Glutamatergic neuron (in vitro differentiated cells): ENCODE measurements at places on chromosomes 12 and 14. TPM values are rescaled to one million over a fixed set of nuclear protein-coding genes. Genes with fewer than 3 reads are reported as not detected.

STAT6 gene
- 34.4 TPM for total RNA-seq

SPIC gene
- not detected for total RNA-seq

ADGRD1 gene
- 0.96 TPM for total RNA-seq

NKX2-1 gene
- total RNA-seq, result not detected

TNFAIP2 gene
- total RNA-seq, result 4.3 TPM

GPR84 gene
- not detected for total RNA-seq

SLC25A21 gene
- total RNA-seq, result 0.91 TPM

OASL gene
- not detected for total RNA-seq

HDAC7 gene
- 67.9 TPM for total RNA-seq

ACYP1 gene
- 14.3 TPM for total RNA-seq

SDR9C7 gene
- 0.39 TPM for total RNA-seq

PTPRQ gene
- total RNA-seq, result not detected

MANSC1 gene
- total RNA-seq, result 2.0 TPM

ABCC9 gene
- total RNA-seq, result 17.7 TPM

PRPH gene
- total RNA-seq, result 2,189 TPM

KCNH5 gene
- 0.32 TPM for total RNA-seq

SMIM41 gene
- 0.88 TPM for total RNA-seq

C12orf42 gene
- not detected for total RNA-seq

POTEM gene
- total RNA-seq, result not detected

CCDC38 gene
- not detected for total RNA-seq

RNASE3 gene
- not detected for total RNA-seq

TAS2R7 gene
- 0.39 TPM for total RNA-seq

EXOC3L4 gene
- total RNA-seq, result 0.81 TPM

KLRB1 gene
- not detected for total RNA-seq

LIN52 gene
- total RNA-seq, result 4.5 TPM

HOXC12 gene
- total RNA-seq, result not detected

SMCO2 gene
- total RNA-seq, result not detected

FAM222A gene
- 18.1 TPM for total RNA-seq

APOF gene
- not detected for total RNA-seq

NGB gene
- total RNA-seq, result 0.22 TPM

RFLNA gene
- 36.9 TPM for total RNA-seq

MCRS1 gene
- 103 TPM for total RNA-seq

HVCN1 gene
- 0.71 TPM for total RNA-seq

LGR5 gene
- 3.1 TPM for total RNA-seq

TXNDC16 gene
- 17.5 TPM for total RNA-seq

GLI1 gene
- 2.3 TPM for total RNA-seq

SERPINA6 gene
- total RNA-seq, result not detected

FOXN4 gene
- total RNA-seq, result 0.61 TPM

RHOJ gene
- total RNA-seq, result not detected

KRT75 gene
- not detected for total RNA-seq

CABP1 gene
- total RNA-seq, result 0.83 TPM

CCDC198 gene
- total RNA-seq, result not detected

CLEC4D gene
- total RNA-seq, result not detected

MYF5 gene
- total RNA-seq, result not detected
